ENCODE measurements at places on chromosomes 2 and 18. TPM values are rescaled to one million over a fixed set of nuclear protein-coding genes. Genes with fewer than 3 reads are reported as not detected.
A peak's percentile ranks its signal among the peaks of the same experiment; 100 is the strongest.

DNA sequence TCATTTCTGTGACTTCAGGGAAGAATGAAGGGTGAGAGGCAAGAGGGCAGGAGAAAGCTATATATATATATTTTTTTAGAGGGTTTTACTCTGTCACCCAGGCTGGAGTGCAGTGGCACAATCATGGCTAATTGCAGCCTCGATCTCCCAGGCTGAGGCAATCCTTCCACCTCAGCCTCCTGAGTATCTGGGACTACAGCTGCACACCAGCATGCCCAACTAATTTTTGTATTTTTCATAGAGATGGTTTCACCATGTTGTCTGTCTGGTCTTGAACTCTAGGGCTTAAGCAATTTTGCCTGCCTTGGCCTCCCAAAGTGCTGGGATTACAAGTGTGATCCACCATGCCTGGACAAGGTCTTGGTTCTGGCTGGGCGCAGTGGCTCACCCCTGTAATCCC is 3.4 kb downstream of the ATIC start:
- no peak for DNase-seq

- no peak for DNase-seq
These were observed 88.6 kb upstream of the ZNF532 start for GRCh38 chr18:58776084-58776483.

TRIM43 gene
- total RNA-seq = not detected

DNA sequence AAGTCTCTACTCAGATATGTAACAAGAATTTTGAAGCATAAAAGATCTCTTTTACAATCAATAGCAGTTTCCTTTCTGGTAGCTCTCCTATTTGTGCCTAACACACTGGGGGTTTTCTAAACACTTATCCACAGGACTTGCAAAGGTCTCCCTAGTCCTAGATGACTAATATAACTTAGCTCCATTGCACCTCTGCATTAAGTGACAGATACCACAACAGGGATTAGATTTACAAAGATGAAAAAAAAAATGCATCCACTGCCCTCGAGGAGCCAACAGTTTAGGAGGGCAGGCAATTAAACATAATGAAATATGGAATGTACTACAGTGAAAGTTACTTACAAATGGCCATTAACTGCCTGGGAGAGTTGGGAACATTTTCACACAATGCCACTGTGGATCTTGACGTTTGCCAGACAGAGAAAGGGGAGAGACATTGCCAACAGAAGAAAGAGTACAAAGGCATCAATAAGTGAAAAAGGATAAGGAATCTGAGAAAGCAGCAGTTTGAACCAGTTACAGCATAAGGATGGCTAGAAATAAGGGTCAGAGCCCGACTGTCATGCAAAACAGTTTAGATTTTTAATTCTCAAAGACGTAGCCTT is 14.3 kb downstream of the PPP3R1 start:
- peak; percentile 25 for DNase-seq

POTEI gene
- not detected for total RNA-seq

Measured in GM23248 (cell line).